ENCODE measurements at places on chromosomes 2 and 18.

- DNase-seq: no peak
Observed at GRCh38 chr2:15539999-15540398, 21.1 kb downstream of the NBAS start.

- DNase-seq: no peak
Observed at GRCh38 chr2:206230060-206230762, 44.3 kb upstream of the ZDBF2 start.

GRCh38 chr2:230913406-230914143 is 11.5 kb downstream of the GPR55 start:
- DNase-seq: no peak

DNA sequence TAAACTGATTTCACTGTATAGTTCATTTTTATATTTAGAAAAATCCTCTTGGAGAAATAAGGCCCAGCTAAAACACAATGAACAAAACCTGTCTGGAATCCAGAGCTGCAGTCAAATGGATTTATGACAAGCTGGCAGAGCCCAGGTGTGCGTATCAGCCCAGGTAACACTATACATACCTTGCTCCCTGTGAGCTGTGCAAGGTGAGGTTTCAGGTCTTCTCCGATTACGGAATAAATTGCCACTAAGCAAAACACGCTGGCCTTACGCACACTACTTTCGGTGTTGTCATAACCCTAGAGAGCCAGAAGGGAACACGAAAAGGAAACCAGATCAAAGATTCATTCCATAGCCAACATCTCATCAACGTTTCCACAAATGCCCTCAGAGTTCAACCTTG is 61.9 kb upstream of the TFCP2L1 start:
- no peak for DNase-seq

GRCh38 chr2:230872968-230873660 is 8.4 kb downstream of the ITM2C start:
- no peak for DNase-seq

DNA sequence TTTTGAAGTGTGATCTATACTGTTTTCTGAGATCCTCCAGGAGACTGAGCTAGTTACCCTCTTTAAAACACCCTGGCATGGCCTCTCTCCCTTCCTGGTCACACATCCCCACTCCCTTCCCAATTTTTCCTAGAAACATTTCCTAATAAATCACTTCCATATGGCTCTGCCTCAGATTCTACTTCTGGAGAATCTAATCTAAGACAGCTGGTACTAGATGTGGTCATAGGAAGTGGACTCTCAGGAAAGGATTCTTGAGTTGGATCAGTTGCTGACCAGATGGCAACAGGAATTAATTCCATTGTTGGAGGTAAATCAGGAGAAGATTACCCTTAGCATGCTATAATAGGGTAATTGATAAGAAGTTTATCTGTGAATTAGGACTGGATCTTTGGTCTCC is 310.5 kb downstream of the SATB2 start:
- DNase-seq: no peak

DNA sequence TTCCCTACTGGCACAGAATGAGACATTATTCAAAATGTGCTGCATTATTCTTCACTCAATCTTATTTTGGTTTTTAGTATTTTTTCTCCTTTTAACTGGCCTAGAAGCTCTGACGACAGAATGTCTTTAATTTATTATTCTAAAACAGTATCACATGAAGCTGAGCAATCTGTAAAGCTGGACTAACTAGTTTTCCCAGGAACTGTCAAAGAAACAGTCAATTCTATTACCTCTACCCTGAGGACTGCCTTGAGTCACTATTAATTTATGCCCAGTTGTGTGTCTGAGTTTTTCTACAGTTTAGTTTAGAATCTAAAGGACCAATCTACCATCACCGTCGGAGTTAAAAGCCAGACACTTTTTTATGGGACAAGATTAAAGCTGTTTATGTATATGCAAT is 31.6 kb downstream of the MBD2 start:
- DNase-seq: no peak

GRCh38 chr2:238346544-238346943 is 26.2 kb downstream of the TRAF3IP1 start:
- no peak for DNase-seq

DNA sequence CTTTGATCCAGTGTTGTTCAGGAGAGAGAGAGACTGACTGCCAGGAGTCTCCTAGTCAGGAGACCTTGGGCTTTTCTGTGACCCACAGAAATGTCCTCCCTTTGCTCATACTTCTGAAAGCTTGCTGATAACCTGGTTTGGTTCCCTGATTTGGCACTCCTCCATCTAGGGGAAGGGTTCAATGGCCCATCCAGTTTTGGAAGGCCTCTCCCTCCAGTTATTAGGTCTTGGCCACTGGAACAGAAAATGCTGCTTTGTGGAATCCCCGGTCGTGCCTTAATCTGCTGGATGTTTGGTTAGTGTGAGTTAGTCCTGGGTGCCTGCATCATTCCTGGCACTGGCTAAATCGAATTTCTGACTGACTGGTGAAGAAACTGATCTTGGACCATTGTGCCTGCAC is 35.7 kb downstream of the KDM3A start:
- DNase-seq: no peak

DNA sequence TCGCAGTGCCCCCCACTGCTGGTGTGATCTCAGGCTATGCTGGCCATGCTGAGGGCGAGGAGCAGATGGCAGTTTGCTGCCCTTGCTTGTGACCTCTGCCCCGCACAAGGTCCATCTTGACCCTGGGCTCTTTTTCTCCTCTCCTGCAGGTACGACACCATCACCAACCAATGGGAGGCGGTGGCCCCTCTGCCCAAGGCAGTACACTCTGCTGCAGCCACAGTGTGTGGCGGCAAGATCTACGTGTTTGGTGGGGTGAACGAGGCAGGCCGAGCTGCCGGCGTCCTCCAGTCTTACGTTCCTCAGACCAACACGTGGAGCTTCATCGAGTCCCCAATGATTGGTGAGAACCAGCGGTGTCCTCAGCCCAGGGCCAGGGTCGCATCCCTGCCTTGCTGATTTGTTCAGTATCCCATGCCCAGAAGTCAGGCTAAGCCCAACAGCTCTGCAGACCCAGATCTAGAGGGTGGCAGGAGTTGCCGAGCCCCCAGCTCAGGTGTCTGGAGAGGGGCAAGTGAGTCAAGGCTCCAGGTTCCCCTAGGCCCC is 223.8 kb downstream of the ATAD2B start:
- DNase-seq: no peak

DNA sequence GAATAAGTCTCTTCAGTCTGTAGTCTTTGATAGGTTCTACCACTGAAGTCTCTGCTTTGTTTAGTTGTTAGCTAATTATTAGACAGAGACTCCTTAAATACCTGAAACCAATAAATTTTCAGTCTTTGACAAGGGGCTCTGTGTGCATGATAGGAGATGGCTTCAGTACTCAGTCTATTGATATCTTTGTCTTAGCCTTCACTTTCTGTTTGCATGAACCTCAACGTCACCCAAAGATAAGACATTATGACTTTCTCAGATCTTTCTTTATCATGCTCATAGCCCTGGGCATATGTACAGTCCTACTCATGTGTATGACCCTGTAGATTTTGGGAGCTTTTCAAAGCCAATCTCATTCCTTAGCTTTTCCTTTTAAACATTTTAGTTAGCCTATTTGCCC is 183.5 kb upstream of the GCFC2 start:
- DNase-seq: no peak

GRCh38 chr18:42192251-42193248 is 237.5 kb downstream of the PIK3C3 start:
- DNase-seq: no peak

Data from stimulated activated naive CD4-positive, alpha-beta T cell (primary cell).